OCI-LY7 (cell line): ENCODE measurements at places on chromosomes 12 and 14. TPM values are rescaled to one million over a fixed set of nuclear protein-coding genes. Genes with fewer than 3 reads are reported as not detected.

LRP1-AS gene
- total RNA-seq: not detected in 2 replicates

BDKRB1 gene
- not detected in 2 replicates for total RNA-seq

- DNase-seq: no peak
These were observed 29.3 kb upstream of the RIN3 start for GRCh38 chr14:92484132-92484823.

- no peak for DNase-seq
These were observed 231.4 kb downstream of the ANO2 start for GRCh38 chr12:5713599-5714081.

- DNase-seq: no peak
These were observed 101.6 kb downstream of the OTX2 start for GRCh38 chr14:56708704-56709103.

GRCh38 chr14:24966579-24966964, 83.4 kb downstream of the STXBP6 start:
- no peak for DNase-seq

DNA sequence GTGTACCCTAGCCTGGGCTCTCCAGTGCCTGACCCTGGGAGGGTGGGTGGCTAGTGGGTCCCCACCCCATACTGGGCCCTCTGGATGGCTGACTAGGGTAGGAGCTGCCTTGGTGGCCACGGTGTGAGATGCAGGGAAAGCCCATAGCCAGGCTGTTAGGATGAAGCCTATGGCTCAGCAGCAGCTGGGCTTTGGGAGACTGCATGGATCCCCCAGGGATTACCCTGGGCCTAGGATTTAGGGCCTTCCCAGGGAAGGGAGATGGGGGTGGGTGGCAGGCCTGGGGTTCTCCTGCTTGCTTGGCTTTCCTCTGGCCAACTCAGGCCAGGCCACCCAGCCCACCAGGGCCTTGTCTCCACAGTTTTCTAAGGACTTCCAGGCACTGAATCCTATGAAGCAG, 6.3 kb downstream of the GSTZ1 start:
- DNase-seq: no peak
